ENCODE measurements at places on chromosomes 7 and 10. TPM values are rescaled to one million over a fixed set of nuclear protein-coding genes. Genes with fewer than 3 reads are reported as not detected.

The SHTN1 gene
- total RNA-seq, result 24.3 TPM

The LRRD1 gene
- not detected for total RNA-seq

The EEPD1 gene
- total RNA-seq, result 49.1 TPM

The RELN gene
- 0.01 TPM for total RNA-seq

The CDNF gene
- 0.93 TPM for total RNA-seq

The ADAMTS14 gene
- total RNA-seq, result 0.09 TPM

The ABCB4 gene
- total RNA-seq, result not detected

All from A549 treated with CORT108297 at 1 μM for 4 hours (cell line).